Coronary artery (tissue), 2 donors: ENCODE measurements at places on chromosomes 11 and 22.

- no peak for DNase-seq
These were observed 646.8 kb upstream of the CCDC90B start for GRCh38 chr11:83933008-83933407.

DNA sequence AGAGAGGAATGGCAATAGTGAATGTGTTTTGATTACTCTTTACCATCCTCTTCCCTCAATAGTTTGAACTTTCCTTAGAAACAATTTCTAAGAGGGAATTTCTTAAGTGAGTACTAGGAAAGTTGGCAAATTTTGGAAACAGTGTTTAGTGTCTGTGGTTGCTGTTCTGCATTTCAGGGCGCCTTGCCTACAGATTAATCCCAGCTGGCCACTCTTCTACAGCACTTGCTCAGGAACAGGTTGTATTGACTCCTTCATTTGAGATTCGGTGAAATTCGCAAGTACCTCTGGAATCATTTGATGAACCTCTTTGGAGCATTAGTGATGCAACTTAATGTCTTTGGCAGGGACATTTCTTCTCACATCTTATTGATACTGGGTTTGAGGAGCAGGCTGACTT, 28.3 kb downstream of the JAM3 start:
- no peak for DNase-seq

GRCh38 chr11:64969209-64969608, 2.7 kb downstream of the MAJIN start:
- no peak for DNase-seq

DNA sequence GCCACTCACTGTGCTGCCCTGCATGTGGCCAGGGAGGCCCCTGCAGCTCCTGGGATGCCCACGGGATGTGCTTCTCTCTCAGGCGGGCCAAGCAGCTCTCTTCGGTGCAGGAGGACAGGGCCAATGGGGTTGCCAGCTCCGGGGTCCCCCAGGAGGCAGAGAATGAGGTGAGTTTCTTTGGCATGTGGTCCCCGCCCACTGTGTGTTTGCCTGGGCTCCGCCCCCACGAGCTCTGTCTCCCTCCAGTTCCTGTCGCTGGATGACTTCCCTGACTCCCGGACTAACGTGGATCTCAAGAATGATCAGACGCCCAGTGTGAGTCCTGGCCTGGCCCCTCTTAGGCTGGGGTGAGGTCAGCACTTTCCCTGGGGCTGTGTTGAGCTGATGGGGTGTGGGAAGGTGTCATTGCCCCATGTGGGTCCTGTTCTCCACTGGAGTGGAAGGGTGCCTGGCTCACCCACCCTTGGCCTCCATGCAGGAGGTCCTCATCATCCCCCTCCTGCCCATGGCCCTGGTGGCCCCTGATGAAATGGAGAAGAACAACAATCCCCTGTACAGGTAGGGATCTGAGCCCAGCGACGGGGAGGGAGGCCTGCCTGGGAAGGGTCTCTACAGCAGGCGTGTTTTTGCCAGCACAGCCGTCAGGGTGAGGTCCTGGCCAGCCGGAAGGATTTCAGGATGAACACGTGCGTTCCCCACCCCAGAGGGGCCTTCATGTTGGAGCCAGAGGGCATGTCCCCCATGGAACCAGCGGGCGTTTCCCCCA, 7.7 kb downstream of the SCO2 start:
- no peak for DNase-seq

- no peak for DNase-seq
These were observed 43.3 kb downstream of the WT1 start for GRCh38 chr11:32391956-32392553.

DNA sequence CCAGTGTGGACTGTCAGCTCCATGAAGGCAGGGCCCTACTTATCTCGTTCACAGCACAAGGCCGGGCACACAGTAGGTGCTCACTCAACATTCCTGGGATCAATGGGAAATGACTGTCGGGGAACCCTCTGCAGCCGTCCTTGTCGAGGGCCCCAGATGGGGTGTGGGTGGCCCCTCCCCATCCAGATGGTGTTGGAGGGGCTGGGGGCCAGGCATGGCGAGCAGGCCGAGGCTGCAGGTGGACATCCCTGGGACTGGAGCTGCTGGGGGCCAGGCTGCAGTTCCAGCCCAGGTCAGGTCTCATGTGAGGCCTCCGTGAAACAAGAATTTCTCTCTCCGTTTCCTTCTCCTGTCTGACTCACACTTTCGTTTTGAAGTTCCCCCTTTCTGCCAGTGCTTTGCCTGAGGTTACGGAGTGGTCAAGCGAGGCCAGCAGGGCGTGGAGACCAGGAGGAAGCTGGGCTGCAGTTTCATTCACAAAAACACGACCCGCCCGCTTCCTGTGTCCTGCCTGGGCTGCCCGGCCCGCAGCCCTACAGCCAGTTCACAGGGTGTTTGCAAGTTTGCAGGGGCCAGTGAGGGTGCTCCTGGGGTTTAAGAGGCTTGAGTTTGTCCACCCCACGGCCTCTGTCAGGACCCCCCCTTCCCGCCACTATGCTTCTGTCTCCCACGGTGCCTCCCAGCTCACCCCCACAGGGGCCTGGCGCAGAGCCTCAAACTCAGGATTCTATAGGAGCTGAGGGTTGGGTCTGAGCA, 4.5 kb downstream of the MYEOV start:
- no peak for DNase-seq

- DNase-seq = no peak
These were observed 19.6 kb downstream of the CHID1 start for GRCh38 chr11:890794-891540.

DNA sequence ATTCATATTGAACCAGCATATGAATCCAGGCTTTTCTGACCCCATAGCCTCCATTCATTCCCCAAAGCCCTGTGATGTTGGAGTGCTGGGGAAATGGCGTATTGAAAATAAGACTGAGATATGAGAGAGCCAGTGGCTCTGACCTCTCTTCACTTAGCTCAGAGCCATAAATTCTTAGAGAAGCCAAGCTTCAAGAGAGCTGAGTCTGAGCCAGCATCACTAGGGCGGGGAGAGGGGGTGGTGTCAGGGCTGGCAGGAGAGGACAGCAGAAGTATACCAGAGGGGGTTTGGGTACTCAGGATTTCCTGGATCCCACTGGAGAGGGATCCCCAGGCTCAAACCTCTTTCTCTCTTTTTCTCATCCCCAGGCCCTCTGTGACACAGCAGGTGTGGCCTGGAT, 16.7 kb upstream of the MOGAT2 start:
- no peak for DNase-seq

GRCh38 chr11:57751176-57751575, 443 bp downstream of the BTBD18 start:
- no peak for DNase-seq

GRCh38 chr11:70622091-70622490, 223.8 kb downstream of the CTTN start:
- no peak for DNase-seq

GRCh38 chr22:48083502-48083901, 1321.1 kb downstream of the TBC1D22A start:
- DNase-seq = no peak

- DNase-seq = no peak
These were observed 201.2 kb upstream of the E2F8 start for GRCh38 chr11:19441752-19442553.

GRCh38 chr11:132821014-132821413, 711.3 kb downstream of the OPCML start:
- no peak for DNase-seq

DNA sequence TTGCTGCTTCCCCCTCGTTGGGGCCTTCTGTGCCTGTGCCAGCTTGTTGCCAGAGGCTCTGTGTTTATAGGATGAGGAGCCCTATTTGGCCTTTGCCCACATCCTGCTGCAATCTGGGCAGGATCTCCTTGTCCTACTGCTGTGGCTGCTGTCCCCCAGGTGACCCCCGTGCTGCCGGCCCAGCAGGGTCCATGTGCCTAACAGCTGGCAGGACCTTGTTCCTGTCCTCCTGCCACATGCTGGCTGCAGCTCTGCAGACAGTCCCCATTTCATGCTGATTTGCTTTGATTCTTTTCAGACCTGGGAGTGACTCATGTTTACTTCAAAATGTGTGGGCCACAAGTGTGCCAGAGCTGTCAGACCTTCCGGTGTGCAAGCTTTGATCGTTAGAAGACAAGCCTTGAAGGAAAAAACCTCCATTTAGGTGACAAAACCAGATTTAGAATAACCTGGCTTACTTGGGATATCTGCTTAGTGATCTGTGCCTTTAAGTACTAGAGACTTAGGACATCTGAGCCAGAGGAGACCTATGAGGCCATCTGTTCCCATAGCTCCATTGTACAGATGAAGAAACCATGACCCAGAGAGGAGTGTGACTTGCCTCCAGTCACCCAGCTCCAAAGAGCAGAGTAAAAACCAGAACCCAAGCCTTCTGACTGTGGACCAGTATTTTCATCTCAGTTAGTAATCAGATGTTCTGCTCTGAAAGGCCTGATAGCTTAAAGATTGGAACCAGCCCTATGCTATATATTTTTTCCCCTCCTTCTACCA, 11.1 kb downstream of the NAV2 start:
- DNase-seq = peak; percentile 84

- DNase-seq = no peak
These were observed 6.9 kb upstream of the EFCAB6 start for GRCh38 chr22:43818981-43819380.

DNA sequence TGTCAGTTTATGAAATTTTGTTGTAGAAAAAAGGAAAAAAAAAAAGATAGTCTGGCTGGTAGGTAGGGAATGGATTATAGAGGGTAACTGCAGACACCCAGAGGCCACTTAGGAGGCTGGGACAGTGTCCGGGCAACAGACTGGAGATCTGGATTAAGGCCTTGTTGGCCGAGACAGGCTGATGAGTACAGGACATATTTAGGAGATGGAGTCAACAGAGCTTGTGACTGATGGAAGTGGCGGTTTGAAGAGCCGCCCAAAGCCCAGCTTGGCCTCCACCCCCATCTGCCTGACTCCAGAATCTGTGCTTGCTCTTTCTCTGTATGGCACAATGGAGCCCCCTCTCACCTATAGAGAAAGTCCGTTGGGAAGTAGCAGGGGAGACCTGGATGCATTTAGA, 7.6 kb downstream of the PLEKHB1 start:
- no peak for DNase-seq

DNA sequence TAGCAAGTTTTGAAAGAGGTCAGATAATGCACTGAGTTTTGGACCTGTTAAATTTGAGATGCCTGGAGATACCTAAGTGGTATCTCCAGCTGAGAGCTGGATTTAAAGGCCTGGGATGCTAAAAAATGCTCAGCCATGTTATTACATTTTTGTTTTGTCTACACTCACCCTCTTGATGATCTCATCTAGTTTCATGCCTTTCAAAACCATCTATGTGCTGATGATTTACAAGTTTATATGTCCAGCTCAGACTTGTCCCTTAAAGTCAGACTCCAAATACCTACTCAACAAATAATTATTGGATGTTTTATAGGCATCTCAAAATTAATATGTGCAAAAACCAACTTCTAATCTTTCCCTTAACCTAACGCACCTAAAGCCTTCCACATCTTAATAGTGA, 103.6 kb upstream of the OR9G4 start:
- DNase-seq = no peak

GRCh38 chr22:43753688-43754087, 58.4 kb downstream of the EFCAB6 start:
- DNase-seq = no peak

GRCh38 chr22:17896586-17896985, 122.3 kb upstream of the BID start:
- no peak for DNase-seq

GRCh38 chr22:27726686-27727449, 74.7 kb downstream of the MN1 start:
- DNase-seq = peak; percentile 85

DNA sequence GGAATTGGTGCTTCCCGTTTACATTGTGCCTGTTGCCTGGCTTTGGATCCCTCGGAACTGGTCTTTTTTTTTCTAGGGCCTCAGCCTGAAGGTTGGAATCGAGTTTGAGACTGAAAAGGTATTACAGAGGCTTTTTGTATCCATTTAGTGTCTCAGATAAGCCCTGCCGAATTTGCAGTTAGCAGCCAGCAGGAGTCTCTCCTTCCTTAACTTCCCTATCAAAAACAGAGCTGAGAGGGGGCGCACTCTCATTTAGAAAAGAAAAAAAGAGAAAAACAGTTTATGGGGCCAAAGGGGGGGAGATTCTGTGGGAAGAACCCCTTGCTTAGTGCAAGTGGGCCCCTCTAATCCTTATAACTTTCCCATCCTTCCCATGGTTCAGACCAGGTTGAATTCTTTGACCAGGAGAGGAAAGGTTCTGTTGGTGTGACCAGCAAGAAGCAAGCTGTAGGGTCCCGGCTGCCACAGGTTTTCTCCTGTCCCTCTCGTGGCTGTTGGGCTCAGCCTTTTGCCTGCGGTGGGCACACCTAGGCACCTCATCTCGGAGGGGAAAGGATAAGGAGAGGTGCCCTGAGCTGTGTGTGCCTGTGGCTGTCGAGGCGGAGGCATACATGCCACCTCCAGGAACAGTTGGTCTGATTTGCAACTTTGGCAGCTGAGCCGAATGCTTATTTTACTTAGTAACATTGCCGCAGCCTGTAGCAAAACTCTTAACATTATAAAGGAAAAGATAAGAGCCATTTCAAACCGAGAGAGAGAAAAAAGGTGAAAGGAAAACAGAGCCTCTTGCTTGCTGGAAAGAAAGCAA, 565.0 kb upstream of the CNTN5 start:
- no peak for DNase-seq
